ENCODE measurements at places on chromosomes 4 and X. TPM values are rescaled to one million over a fixed set of nuclear protein-coding genes. Genes with fewer than 3 reads are reported as not detected.

- DNase-seq: no peak
Measured at GRCh38 chr4:183499389-183499788, 5.5 kb upstream of the ING2 start.

GRCh38 chr4:119897260-119897659 lies 169.4 kb downstream of the MAD2L1 start:
- DNase-seq: no peak

DNA sequence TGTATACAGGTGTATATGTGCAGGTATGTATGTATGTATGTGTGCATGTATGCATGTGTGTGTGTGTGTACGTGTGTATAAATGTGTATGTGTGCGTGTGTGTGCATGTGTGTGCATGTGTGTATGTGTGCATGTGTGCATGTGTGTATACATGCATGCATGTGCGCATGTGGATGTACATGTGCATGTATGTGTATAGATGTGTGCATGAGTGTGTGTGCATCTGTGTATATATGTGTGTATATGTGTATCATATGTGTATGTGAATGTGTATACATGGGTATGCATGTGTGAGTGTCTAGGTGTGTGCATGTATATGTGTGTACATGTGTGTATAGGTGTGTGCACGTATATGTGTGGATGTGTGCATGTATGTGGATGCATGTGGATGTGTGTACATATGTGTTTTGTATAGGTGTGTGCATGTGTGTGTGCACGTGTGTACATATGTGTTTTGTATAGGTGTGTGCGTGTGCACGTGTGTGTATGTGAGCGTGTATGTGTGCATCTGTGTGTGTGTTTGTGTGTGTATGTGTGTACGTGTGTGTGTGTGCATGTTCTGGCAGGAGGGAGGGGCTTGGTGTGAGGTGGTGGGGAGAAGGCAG lies 6.0 kb downstream of the BGN start:
- DNase-seq: no peak

GRCh38 chrX:132956421-132957210 lies 1.8 kb downstream of the HS6ST2 start:
- DNase-seq: no peak

Gene SASH3
- not detected for total RNA-seq

Gene PITX2
- 0.36 TPM for total RNA-seq

Gene CCSER1
- not detected for total RNA-seq

Gene GLUD2
- 1.8 TPM for total RNA-seq

Data from osteoblast (primary cell).